ENCODE measurements at places on chromosomes 5 and 9. TPM values are rescaled to one million over a fixed set of nuclear protein-coding genes. Genes with fewer than 3 reads are reported as not detected.

PRSS3 gene
- total RNA-seq: 11.1 TPM

PHF24 gene
- under 0.01 TPM for total RNA-seq

SPACA9 gene
- 3.5 TPM for total RNA-seq

SHOC1 gene
- total RNA-seq: under 0.01 TPM

GABRP gene
- not detected for total RNA-seq
